Right kidney (tissue), 9 donors: ENCODE measurements at places on chromosomes 12 and 14.
A peak's percentile ranks its signal among the peaks of the same experiment; 100 is the strongest.

DNA sequence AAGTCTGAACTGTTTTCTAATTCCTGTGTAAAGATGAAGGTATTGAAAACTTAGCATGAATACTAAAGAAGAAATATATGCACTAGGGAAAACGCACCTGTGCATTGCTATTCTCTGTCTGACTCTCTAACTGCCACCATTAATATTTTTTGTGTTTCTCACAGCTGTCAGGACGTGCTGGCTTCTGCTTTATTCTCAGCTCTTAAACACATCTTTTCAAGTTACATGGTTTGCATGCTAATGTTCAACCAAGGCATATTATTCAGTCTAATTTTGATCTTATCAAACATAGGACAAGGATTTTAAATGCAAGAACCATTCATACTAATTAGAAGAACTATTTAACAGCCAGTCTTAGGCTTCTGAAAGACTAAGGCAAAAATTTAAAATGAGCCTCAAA lies 187.4 kb downstream of the KLHL28 start:
- DNase-seq, result no peak

DNA sequence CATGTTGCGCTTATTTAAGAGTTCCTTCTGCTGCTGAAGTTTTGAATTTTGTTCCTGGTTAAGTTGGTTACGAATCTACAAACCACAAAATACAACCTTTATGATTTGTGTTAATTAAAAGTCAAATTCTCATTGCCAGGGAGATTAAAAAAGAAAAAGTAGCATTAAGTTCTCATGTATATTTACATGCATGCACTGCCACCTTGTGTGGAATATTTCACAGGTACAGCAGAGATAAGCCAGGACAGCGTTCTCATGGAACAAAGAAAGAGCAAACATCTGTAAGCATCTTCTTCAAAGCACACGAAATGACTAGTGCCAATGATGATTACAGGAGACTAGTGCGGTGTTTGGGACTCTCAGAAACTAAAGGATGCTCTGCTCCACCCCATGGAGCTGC lies 34.2 kb downstream of the ZFYVE21 start:
- no peak for DNase-seq

DNA sequence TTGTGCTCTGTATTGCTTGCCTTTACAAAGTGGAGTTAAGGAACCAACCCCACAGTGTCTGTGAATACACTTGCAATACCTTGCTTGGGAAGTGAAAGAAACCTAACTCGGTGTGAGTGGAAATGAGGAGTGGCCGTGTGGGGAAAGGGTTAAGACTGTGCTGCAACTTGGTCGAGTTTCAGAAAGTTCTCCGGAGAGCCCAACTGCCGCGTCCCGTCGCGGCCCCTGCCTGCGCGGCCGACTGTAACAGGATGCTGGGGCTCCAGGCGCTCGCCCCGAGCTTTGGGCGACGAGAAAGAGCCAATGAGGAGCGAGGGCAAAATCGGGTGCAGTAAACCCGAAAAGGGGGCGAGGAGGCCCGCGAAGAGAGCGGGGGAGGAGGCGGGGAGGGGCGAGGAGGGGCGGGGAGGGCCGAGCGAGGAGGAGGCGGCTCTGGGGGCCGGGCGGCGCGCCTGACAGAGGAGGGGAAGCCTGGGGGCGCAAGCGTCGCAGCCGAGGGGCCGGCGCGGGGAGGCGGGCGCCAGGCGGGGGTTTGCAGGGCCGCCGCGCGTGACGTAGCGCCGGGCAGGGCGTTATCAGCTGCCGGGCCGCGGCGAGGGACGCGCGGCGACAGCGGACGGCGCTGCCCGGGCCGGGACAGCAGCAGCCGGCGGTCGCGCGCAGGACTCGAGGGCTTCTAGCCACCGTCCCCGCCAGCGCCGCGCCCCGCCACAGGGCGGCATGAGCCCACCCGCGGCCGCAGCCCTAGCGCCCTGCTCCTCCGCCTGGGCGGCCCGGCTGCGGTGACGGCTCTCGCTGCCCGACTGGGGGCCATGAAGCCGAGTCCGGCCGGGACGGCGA lies at the start of gene DACT1:
DACT1 (plus strand) TSS at position 572 of the 840 bp plus-strand sequence; CDS start at position 813, 241 bp downstream.
- peak; percentile 80 for DNase-seq

DNA sequence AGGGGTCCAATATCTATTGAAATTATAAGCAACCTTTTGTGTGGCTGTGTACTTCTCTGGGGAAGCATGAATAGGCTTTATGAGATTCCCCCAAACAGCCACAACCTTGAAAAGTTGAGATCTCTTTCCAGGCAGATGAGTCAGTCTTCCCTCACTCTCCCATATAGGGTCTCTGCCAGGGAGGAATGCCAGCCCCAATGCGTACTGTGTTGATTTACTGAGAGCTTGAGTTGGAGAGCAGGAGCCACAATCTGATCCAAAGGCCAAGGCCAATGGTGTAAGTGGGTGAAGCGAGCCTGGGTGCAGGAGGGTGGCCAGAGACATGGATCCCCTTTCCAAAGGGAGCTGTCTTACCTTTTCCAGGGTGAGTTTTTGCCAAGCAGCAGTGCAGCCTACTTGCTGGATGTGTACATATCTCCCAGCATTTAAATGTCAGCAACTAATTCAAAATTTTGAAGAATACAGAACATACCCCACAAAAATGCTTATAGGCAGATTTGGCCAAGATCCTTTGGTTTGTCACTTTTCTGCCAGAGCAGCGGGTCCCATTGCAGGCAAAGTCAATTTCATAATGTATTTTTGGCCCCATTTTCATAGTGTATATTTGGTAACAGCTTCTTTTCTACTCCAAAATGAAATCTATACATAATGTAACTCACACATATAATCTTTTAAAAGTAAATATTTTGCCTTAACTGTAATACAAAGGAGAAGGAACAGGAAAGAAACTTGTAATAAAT lies 88.2 kb downstream of the TBC1D30 start:
- no peak for DNase-seq

DNA sequence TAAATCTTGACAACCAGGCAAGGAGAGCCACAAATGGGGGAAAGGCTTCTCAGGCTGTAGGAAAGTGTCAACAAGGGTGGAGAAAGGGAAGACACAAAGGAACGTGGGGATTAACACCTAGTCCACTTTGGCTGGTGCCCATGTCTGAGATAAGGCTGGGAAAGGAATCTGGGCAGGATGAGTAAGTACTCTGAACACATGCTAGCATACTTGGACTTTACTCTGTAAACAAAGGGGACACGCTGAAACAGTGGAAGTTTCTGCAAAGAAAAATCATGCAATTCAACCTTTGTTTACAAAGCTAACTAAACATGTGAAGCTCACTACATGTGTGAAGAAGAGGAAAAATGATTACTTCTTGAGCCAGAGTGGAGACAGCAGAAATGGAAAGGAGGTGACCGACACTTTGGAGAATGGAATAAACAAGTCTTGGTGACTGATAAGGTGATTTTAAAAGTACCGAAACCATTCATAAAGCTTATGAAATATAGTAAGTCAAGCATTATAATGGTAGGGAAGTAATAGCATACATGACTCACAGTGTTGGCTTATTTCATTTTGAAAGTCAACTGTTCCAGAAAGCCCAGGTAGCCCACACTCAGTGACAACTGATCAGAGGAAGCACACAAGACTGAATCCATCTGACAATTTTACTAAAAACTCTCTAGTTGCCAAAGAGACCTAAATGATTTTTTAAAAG lies 13.2 kb downstream of the CPNE8 start:
- DNase-seq, result no peak

- DNase-seq, result no peak
Measured at GRCh38 chr12:98154850-98155249, 360.5 kb upstream of the TMPO start.

- DNase-seq, result no peak
Measured at GRCh38 chr12:19706936-19707335, 267.6 kb downstream of the AEBP2 start.

GRCh38 chr14:22124073-22124613 lies 450.5 kb upstream of the OR4E1 start:
- no peak for DNase-seq

DNA sequence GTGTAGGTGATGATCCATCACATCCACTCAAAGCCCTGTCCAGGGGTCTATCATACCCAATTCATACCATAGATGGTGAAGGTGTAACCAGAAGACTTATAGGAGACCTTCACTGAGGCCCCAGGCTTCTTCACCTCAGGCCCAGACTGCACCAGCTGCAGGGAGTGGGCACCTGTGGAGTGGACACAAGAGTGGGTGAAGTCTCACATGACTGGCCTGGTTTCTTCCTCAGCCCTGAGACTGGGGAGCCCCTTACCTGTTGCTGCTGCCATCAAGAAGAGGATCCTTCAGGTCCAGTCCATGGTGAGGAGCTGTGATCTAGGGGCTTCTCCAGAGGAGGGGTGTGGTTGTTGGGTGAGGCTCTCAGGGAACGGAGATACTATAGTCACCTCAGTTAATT lies 851.0 kb downstream of the TMEM121 start:
- no peak for DNase-seq

GRCh38 chr12:97424911-97425310 lies 37.7 kb upstream of the RMST start:
- DNase-seq, result no peak

GRCh38 chr14:90839024-90839888 lies 23.0 kb upstream of the TTC7B start:
- no peak for DNase-seq

DNA sequence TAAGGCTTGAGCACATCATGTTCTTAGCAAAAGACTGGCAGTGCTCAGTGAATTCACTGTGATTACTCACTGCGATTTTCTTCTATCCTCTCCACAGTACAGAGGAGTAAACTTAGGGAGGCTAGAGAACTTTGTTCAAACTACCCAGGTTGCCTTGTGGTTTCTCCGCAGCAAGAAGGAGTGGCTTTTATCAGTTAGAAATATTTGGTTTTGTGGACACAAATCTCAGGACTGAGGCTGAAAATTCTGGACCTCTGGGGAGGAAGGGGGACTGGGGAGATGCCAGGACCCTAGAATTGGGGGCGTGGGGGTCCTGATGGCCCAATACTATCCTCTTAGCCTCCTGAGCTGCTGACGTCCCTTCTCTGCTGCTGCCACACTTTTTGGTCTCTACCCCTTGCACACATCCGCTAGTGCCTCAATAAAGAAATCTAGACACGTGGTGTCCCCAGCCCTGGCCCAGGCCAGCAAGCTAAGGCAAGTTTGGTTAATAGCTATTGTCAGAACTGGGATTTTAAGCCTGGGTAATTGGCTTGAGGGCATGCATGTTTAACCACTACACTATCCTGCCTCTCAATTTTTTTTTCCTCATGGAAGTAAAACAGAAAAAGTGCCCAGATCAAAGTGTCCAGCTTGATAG lies 842 bp downstream of the OAS2 start:
- no peak for DNase-seq

- no peak for DNase-seq
Measured at GRCh38 chr12:47067176-47067575, 12.2 kb upstream of the PCED1B start.

DNA sequence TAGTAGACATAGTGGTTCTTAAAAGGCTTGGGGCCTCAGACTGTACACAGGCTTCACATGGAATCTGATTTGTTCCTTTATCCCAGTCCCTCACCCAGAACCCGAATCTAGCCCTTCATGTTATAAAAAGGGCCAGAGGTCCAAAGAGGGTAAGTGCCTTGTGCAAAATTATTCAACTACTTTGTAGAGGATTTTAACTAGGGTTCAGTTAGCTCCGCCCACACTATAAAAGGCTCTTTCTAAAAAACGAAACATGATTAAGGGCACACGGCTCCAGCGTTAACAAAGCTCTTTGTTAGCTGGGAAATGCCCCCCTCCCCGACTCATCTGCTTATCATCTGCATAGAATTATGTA lies 3.2 kb upstream of the SOCS2 start:
- DNase-seq, result no peak

DNA sequence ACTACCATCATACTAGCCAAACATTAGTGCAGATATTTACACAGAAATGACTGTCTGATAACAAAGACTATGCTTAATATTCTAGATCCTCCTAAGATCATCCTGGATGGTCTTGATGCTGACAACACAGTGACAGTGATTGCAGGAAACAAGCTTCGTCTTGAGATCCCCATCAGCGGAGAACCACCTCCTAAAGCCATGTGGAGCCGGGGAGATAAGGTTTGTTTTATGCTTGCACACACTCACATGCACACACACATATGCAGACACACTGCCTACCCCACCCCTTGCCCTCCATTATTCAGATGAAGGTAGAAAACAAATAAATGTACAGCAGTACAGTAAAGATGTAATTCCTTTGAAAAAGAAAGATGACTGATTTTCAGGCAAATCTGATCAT lies 44.4 kb upstream of the CHPT1 start:
- no peak for DNase-seq

DNA sequence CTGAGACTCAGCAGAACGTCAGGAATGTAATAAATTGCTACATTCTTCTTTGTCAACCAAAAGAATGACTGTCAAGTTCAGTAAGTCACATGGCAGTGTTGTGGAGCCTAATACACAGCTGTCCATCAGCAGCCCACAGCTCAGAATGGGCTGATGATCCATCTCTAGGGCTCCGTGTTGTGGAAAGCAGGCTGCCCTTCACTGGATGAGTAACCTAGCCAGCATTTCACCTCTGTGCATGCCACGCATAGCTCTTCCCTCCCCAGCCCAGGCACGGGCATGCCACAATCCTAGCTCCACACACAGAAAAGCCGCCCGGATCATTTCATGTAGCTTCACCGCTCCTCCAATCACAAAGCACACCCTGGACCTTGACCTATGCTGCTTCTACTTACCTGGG lies 878.0 kb upstream of the TMEM132C start:
- DNase-seq, result no peak

- DNase-seq, result no peak
Measured at GRCh38 chr12:61758661-61759060, 501.5 kb upstream of the USP15 start.

GRCh38 chr14:106268013-106268727 lies 741.8 kb downstream of the TMEM121 start:
- no peak for DNase-seq

DNA sequence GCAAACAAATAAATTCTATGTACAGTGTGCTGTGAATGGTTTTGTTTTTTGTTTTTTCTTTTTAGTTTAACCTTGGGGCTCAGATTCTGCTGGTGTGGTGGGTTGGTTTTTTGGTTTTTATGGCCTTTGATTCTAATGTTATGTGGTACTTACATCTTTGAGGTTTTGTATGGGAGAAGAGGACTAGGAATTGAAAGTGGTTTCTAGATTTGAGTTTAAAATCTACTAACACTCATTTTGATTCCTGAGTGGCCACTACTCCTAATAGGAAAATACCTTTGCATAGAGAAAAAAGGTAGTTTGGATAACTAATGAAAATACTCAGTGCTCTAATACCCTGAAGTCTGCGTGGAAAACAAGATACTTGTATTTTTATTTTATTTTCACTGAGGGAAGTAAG lies 137.7 kb downstream of the MON2 start:
- no peak for DNase-seq

DNA sequence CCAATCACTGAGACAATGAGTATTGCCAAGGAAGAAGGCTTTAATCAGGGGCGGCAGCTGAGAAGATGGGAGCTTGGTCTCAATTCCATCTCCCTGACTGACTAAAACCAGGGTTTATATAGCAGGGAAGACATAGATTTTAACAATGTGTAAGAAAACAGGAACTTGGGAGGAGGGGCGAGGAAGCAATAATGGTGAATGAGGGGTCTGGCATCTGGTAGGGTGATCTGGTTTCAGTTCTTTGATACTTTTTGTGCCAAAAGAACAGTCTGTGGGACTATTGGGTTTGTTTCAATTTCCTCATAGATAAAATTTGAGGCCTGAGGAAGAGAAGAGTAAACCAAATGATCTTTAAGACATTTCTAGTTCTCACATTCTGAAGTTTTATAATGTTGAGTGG lies 49.2 kb downstream of the FUT8 start:
- no peak for DNase-seq
